ENCODE measurements at places on chromosomes 1 and 21. TPM values are rescaled to one million over a fixed set of nuclear protein-coding genes. Genes with fewer than 3 reads are reported as not detected.

GRCh38 chr1:28056129-28056925 is 32.1 kb downstream of the EYA3 start:
- DNase-seq = no peak

The TNFRSF4 gene
- not detected for total RNA-seq

DNA sequence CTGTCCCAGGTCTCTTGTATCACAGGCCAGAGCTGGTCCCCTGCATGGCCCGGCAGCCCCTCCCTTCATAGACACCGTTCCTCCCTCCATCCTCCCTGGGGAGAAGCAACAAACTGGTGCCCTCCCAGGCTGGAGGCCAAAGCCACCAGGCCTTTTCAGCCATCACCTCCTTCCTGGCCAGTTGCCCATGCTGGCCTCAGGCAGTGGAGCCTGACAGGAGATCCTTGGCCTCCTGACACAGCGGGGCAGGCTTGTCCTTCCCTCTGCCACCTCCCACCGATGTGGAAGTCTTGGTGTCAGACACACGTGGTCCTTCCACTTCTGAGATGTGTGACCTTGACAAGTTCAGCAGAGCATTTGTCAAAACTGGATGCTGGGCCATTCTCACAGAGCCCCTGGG is 206.0 kb downstream of the HIVEP3 start:
- DNase-seq = no peak

GRCh38 chr1:8425150-8425780 is 107.4 kb downstream of the SLC45A1 start:
- no peak for DNase-seq

- DNase-seq = no peak
Observed at GRCh38 chr1:6971699-6972098, 186.4 kb downstream of the CAMTA1 start.
